ENCODE measurements at places on chromosomes 11 and 22.

DNA sequence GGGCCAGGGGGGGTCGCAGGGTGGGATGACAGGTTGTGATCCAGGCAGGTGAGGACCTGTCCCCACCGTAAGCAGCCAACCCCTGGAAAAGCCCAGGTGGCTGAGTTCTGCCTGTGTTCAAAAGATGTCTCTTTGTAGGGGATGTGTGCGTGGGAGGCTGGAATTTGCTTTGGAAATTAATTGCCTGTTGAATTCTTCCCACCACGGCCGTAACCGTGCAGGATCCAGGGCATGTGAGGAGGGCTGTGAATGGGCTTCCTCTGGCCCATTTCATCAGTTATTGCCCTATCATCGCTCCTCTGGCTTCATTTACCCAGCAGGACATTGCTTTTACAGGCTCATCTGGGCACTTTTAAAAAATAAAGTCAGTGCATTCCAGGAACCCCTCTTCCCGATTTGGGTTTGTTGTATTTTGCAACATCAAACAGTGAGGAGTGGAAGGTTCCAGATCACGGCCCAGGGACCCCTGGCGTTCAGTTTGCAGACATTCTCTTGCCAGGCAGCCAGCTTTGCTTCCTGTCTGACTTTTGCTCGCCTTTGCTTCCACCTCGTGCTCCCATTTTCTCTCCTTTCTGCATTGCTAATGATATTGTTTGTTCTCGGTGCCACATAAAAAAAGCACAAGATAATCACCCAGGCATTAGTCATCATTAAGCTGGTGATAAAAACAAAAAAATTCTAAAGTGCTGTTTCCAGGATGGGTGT lies 1306.6 kb downstream of the BRD1 start:
- DNase-seq: no peak

- no peak for DNase-seq
These were observed 486.9 kb downstream of the MIAT start for GRCh38 chr22:27144321-27144720.

DNA sequence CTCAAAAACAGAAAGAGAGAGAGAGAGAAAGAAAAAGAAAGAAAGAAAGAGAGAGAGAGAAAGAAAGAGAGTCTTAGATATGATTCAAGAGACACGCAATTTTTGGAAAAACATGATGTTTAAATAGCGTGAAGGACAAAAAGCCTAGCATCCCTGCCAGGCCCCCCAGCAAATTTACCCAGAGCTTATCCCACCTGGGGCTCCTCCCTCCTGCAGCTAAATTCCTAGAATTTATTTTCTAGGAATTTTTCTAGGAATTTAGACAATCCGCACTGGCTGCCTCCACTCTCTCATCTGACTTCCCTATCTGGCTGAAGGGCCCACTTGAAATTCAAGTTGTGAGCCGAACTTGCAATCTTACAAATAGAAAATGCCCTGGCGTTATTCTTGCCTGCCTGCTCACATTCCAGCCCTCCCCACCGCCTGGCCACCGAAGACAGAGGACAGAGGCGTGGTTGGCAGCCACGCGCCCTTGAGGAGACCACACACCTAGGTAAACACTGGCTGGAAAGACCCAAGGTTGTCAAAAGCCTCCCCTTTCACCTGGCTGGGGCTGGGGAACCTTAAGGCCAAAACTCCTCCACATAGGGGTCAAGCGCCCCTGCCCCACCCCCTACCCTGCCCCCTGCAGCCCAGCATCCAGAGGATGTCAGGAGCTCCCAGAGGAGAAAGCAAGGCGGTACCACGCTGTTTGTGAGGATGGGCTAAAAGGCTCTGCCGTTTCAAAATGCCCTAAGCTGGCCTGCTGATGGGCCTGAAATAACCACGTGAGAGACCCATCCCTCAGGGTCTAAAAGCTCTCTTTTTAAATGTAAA lies 42.2 kb downstream of the AHNAK start:
- no peak for DNase-seq

DNA sequence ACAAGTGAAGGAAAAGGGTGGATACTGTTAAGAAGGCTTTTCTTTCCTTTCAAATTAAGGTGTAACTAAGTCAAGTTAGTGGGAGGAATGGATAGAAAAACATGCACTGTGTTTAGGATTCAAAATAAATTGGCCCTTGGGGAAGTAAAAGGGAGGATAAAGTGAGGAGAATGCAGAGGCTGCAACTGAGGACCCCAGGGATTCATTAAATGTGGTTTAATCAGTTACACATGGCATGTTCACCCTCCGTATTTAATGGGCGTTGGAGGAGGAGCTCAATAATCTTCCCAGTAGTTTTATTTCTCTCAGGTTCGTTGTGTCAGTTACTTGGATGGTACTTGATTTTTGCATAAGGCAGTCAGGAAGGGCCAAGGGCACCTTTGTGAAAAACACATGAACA lies 966.3 kb downstream of the JRKL start:
- no peak for DNase-seq

- no peak for DNase-seq
These were observed 960.7 kb upstream of the RAG2 start for GRCh38 chr11:37558619-37559210.

- no peak for DNase-seq
These were observed 101.6 kb downstream of the CCDC81 start for GRCh38 chr11:86476109-86476861.

- no peak for DNase-seq
These were observed 6.0 kb upstream of the KCNJ4 start for GRCh38 chr22:38461057-38461413.

DNA sequence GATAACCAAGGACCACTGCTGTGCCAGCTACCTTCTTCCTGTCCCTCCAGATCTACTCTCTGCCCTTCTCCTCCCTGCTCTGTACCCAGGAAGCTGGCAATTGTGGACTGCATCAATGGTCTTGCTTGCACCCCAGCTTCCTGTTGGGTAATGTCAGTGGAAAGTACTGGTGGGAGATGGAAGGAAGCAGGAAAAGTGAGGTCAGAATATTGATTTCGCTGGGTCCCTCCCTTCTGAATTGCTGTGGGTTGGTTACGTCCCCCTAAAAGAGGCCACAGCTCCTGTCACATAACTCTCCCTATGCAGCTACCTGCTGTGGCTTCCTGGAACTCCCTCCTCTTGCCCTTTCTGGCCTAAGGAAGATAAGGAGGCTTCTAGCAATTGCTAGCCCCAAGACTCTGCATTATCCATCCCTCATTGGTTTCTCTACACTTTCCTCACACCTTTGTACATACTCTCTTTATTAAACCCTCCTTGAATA lies 81.2 kb downstream of the RASSF10 start:
- DNase-seq: no peak

DNA sequence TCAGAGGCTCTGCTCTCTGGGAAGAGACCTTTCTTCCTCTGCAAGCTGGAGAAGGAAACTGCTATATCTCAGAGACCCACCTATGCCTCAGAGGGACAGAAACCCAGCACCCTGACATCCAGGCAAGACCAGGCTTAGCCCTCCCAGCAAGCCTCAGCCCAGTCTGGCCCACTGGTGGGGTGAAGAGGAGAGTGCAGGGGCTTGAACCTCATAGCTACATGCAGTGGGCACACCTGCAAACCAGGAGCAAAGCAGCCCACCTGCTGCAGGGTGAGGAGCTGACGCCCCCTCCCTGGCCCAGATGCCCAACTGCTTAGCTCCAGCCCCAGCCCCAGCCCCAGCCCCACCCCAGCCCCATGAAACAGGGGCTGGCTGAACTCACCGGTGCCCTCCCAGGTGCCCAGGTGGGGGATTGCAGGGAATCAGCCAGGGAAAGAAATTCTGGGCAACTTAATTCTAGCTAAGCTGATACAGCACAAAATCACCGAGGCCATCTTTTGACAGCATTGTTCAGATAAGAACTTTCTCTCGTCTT lies 246.8 kb downstream of the BUD13 start:
- no peak for DNase-seq

GRCh38 chr11:13717331-13717730 lies 48.9 kb downstream of the FAR1 start:
- peak; percentile 29 for DNase-seq

DNA sequence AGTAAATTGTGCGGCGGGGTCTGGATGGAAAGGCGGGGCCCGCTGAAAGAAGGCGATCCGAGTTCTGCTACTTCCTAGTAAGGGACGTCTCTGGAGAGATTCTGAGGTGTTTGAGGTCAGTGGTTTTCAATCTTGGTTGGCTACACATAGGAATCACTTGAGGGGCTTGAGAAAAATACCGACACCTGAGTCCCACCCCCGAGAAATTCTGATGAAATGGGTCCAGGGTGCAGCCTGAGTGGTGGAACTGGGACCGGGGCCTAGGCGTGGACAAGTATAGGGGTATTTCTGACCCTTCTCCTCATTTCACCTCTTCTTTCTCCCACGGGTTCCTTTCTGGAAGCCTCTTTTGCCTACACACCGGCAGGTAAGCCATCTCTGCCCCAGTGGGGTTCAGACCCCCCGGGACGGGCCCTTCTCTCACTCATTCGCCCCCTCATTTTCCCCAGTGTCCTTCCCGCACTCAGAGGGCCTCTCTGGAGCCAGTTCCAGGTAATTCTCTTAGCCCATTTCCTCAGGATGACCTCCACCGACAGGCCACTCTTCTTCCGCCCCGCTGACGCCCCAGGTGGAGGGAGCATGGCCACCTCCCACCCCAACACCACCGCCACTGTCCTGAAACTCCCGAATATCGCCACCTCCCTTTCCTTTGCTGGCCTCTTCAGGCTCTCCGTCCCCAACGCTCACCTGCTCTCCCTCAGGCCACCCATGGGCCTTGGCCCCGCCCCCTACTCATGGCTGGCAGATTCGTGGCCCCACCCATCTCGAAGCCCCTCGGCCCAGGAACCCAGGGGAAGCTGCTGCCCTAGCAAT lies 11.8 kb downstream of the ROBO3 start:
- DNase-seq: no peak

DNA sequence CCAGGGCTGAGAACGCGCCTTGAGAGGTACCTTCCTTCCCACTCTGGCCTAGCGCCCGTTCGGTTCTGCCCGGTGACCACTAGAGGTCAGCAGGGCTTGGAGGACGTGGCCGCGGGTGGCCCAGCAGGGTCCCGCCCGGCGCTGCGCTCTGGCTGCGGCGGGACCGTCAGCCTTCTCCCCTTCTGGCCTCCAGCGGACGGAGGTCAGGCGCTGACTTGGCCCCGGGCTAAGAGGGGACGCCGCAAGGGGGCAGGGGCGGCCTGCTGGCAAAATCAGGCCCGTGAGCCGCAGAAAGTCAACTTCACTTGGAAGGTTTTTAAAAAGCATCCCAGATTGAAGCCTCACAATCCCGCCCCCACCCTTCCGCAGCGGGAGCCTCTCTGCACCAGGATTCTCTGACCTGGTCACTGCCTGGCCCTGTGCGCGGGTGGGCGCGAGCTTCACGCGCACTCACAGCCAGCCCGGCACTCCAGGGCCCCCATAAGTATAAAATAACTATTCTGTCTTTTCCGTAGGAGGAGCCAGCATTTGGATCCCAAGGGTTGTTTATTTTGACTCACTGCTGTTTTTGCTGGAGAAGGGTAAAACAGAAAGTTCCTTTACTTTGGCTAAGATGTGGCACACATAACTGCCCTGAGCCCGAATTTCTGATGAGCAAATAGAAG lies 23.2 kb upstream of the ZBTB16 start:
- DNase-seq: peak; percentile 29

GRCh38 chr11:62851807-62852522 lies 12.6 kb upstream of the WDR74 start:
- no peak for DNase-seq

DNA sequence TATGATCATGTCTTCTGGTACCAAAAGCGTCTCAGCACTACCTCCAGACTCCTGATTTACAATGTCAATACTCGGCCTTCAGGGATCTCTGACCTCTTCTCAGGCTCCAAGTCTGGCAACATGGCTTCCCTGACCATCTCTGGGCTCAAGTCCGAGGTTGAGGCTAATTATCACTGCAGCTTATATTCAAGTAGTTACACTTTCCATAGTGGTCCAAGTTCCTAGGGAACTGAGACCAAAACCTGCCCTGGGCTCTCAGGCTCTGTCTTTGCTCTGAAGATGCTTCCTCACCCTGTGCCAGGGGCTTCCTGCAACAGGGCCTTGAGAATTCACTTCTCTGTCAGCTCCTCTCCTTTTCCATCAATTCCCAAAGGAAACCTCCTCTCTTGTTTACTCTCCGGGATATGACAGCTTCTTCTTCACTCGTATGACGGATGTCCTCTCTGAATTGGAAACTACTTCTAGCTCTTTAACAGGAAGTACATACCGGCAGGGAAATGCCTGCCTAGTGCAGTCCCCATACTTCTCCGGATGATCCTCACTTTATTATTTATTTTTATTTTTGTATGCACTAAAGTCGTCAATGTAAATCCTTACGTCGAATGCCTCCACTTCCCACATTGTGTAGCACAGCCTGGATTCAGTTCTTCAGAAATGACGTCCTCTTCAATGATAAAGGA lies 29.6 kb upstream of the PRAME start:
- DNase-seq: no peak

DNA sequence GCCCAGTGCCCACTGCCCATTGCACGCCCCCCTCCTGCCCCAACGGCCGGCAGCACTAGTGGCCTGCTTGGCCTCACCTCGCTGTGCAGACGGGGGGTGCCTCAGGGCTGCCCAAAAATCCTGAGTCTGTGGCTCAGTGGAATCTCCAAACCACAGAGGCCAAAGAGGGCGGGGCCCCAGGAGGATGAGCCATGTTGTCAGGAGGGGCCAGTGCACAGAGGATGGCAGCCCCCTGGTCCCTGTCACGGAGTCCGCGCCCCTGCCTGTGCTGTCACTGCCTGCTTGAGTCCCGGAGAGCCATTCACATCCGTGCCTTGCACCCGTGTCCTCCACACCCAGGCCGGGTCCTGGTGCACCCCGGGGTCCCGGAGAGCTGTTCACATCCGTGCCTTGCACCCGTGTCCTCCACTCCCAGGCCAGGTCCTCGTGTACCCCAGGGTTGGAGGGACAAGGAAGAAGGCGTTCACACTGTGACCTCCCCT lies 36.4 kb upstream of the MUC5AC start:
- DNase-seq: no peak

GRCh38 chr11:116257092-116257491 lies 515.7 kb downstream of the BUD13 start:
- DNase-seq: no peak

- no peak for DNase-seq
These were observed 2.6 kb downstream of the ANKRD13D start for GRCh38 chr11:67291481-67292381.

- DNase-seq: no peak
These were observed 13.3 kb upstream of the PAX6 start for GRCh38 chr11:31824332-31824878.

- DNase-seq: no peak
These were observed 8.9 kb upstream of the FADS3 start for GRCh38 chr11:61900251-61900650.

GRCh38 chr22:34993548-34993947 lies 72.4 kb upstream of the ISX start:
- no peak for DNase-seq

GRCh38 chr11:130916238-130916855 lies at the start of gene SNX19:
Gene SNX19 (minus strand): TSS chr11:130916479. CDS start chr11:130915939, 540 bp downstream.
- peak; percentile 73 for DNase-seq

GRCh38 chr22:40289991-40290459 lies 56.3 kb upstream of the ADSL start:
- DNase-seq: no peak

All from astrocyte of the cerebellum (primary cell).